Large intestine (tissue), 12 donors: ENCODE measurements at places on chromosomes 11 and 22. TPM values are rescaled to one million over a fixed set of nuclear protein-coding genes. Genes with fewer than 3 reads are reported as not detected.

GRCh38 chr11:12552692-12553091 lies 121.5 kb upstream of the TEAD1 start:
- DNase-seq = peak; percentile 19

DNA sequence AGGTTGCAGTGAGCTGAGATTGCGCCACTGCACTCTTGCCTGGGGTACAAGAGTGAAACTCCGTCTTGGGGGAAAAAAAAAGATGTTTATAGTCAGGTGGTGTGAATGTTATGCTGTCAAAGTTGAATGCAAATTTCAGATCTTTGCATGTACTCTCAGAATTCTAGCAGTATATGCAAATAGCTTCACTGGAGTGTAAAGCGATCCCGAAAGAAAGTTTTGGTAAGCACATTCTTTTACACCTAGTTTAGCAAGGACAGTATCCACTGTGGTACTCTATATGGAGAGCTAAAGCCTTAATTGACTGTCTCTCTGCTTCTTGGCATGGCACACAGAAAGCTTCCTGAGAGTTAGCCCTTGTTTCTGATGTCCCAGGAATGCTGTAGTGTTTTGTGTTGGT lies 4.0 kb downstream of the JAM3 start:
- DNase-seq = no peak

- DNase-seq = peak; percentile 68
Observed at GRCh38 chr22:24827296-24827695, 21.3 kb downstream of the SGSM1 start.

DNA sequence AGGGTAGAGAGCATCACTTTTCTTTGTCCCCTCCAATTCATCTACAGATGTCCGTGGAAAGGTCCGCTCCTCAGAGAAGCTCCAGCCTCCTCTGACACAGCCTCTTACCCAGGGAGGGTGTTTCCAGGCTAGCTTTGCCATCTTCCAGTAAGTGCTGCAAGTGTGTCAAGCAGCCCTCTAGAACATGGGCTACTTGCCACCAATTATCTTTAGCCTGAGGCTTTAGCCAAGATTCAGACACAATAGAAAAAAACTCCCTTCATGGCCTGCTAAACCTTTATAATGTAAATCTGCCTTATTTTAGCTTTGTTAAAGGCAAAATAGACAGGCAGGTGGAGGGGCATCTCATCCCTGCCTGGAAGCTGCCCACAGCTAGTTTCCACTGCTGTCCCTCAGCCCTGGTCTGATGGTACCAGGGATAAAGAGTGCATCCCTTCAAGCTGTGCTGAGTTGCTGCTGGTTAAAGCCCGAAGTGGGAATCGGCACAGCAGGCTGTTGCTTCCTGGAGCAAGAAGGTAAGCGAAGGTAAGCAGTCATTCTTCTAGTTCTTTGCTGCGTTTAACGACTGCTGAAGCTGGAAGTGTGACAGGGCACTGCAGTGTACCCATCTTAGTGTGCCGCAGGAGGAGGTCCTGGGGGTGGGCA lies 190.1 kb upstream of the E2F8 start:
- DNase-seq = no peak

GRCh38 chr22:41491374-41492100 lies 22.6 kb downstream of the ACO2 start:
- no peak for DNase-seq

DNA sequence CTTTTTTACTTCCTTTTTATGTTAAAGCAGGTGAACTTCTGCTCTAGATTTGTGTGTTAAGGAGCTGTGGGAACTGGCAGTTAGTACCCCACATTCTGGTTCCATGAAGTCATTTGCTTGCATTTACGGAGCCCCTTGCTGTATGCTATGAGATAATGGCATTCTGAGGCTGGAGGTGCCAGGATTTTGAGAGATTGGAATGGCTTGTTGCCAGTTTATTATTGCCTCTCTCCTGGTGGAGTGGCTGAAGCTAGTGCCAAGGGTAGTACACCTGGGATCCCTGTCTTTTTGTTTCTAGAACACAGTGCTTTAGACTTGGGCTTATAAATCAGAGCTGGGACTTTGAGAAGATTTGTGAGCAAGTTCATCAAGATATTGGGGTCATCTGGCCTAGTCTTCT lies 73.8 kb downstream of the STIM1 start:
- no peak for DNase-seq

- DNase-seq = no peak
Observed at GRCh38 chr11:125084057-125084416, 20.9 kb downstream of the SLC37A2 start.

GRCh38 chr11:117529816-117530215 lies 202.2 kb downstream of the CEP164 start:
- no peak for DNase-seq

- DNase-seq = no peak
Observed at GRCh38 chr11:130647371-130647770, 198.9 kb downstream of the ADAMTS15 start.

- no peak for DNase-seq
Observed at GRCh38 chr11:1651411-1651980, 21.9 kb downstream of the KRTAP5-5 start.

DNA sequence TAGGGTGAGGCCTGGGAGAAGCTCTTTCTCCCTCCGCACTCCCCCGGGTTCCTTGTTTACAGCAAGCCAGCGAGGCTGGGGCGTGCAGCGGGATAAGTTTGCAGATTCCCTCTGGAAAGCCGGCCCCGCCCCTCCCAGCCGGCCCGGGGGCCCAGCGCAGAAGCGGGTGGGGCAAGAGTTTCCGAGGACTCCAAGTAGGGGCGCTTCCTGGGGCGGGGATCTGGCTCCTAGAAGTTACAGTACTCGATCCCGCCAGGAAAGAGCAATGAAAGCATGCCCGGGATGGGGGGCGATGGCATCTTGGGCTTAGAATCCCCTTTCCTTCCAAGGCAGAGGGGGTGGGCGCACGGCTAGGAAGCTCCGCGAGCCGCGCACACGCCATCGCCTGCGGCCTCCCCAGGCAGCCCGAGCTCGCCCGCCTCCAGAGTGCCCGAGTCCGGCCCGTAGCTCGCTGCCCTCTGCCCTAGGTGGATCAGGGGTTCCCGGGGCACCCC lies 385 bp downstream of the TST start:
- peak; percentile 88 for DNase-seq

GRCh38 chr11:35531246-35531645 lies 5.8 kb upstream of the PAMR1 start:
- no peak for DNase-seq

DNA sequence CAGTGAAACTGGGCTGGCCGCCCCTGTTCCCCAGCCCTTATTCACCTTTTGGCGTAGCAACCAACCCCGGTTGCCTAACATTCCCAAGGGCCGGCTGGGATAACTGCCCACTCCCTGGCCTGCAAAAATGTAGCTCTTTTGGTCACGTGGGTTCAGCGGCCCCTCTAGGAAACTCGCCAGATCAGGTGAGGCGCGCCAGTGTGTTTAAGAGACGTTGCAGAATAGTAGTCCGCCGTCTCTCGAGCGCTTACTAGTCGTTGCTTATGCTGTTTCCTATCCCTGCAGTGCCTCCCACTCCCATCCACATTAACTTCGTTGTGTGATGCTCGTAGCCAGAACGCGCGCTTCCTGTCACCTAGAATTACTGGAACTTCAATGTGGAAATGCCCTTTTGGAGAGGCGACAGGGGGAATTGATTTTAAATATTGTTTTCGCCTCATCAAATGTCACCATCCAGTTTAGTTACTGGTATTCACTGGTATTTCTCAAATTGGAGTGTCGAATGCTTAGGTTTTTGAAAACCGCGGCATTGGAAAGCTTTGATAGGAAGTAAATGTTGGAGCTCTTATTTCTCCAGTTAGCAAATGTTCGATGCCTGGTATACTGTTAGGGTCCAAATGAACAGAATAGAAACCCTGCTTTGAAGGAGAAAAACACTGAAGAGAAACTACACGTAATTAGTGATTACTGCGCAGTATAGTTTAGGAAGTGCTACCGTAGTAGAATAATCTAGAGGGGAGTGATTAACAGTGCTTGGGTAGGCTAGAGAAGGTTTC lies 823 bp downstream of the CEP57 start:
- peak; percentile 63 for DNase-seq

- DNase-seq = no peak
Observed at GRCh38 chr11:107661656-107662055, 50.2 kb downstream of the SLN start.

DNA sequence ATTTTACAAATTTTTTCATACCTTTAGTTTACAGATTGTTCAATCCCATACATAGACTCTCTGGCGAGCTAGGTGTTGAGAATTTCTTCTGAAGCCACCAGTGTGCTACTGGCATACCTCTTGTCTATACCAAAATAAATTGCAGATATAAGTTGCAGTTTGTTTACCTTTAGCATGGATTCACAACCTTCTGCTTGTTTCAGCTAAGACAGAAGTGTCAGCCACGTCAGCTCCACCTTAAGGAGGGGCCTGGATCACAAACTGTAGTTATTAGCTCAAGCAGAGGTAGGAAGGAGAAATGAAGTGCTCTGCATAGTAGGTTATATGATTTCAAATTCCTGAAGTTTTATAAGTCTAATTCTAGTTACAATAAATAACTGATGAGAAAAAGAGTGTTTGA lies at the start of gene NXPE4:
Gene NXPE4 (minus strand): TSS at position 216 of the 400 bp plus-strand sequence. CDS start 1,027 bp downstream, outside the sequence.
- no peak for DNase-seq

DNA sequence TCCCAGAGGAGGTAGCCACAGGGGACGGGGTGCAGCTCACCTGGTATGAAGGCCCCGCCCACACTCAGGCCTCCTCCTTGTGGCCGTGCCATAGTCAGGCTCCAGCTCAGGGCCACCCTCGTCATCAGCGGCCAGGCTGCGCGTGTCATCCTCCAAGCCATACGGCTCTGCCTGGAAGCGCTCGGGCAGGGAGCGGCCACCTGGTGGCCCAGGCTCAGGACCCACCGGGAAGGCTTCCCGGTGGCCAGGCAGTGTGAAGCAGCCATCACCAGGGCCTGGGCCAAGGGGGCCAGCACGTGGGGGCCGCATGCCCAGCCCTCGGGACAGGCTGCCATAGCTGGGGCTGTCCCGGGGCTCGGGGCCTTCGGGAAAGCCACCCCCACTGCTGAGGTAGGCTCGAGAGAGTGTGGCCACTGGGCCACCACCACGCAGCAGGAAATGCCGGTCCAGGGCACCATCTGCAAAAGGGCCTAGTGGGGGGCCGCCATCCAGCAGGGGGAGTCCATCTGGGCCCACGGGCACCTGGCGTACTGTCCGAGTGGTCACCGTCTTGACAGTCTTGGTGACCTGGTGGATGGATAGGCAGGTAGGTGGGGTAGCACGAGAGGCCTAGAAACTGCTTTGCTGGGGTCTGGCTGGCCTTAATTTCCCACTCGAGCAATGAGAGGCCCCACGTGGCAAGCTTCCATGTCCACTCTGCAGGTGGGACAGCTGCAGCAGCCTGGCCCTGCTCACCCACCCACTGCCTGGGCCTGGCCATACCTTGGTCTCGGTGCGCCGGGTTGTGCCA lies 35.3 kb downstream of the ARVCF start:
- DNase-seq = no peak

DNA sequence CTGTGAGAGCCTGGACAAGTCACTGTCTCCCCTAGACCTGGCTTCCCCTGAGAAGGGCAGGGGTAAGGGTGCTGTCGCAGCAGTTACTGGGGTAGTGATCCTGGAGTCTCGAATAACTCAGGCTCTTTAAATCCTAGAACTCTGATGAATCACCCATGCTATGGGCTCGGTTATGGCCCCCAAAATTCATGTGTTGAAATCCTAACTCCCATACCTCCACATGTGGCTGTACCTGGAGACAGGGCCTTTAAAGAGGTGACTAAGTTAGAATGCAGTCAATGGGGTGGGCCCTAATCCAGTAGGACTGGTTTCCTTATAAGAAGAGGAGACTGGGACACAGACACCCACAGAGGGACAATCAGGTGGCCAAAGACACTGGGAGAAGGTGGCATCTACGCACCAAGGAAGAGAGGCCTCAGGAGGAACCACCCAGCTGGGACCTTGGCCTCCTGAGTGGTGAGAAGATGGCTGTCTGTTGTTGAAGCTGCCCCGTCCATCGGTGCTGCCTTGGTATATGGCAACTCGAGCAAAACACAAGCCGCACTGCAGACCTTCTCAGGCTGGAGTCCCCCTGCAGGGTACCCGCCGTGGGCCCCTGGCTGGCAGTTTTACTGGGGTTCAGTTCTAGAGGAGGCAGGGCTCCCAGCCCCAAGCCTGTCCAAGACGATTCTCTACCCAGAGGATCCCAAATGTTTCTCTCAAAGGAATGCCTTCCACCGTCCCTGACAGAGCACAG lies 48.8 kb upstream of the SHISAL1 start:
- DNase-seq = no peak

DNA sequence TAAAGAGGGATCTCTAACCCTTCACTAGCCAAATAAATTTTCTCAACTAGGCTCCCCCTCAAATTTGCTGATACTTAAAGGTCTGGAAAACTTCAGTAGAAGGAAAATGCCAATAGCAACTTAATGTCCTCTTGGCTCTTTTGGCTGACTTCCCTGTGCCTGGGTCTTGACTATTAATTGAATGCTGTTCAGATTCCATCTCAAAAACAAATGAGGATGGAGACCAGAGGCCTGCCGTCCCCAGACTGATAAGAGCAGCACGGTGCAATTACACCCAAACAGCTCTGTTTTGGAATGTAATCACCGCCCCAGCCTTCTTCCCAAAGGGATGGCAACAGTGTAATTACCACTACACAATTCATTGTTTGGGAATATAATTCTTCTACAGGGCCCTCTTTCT lies 89.3 kb upstream of the CHRM4 start:
- no peak for DNase-seq

DNA sequence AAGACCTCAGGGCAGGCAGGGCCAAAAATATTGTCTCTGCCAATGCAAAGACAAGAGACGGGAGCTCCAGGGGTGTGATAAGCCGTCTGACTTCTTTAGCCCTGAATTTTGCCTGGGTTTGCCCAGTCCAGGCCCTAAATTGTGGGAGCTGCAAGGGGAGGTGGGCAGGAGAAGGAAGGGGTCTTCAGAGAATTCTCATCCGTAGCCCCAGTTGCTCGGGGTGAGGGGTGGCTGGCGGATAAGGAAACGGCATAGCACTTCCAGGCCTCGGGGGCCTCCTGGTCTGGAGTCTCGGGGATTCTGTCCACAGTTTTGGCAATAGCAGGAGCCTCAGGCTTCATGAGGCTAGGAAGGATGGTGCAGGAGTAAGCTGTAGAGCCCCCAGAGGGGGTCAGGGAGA lies 7.4 kb downstream of the CD5 start:
- no peak for DNase-seq

- DNase-seq = no peak
Observed at GRCh38 chr22:23059284-23059948, 10.9 kb upstream of the GNAZ start.

Gene OR2D2
- not detected for polyA plus RNA-seq

Gene KBTBD3
- 7.3 TPM for polyA plus RNA-seq

Gene FAM111B
- 9.9 TPM for polyA plus RNA-seq

Gene EHF
- polyA plus RNA-seq = 14.7 TPM

Gene PKP3
- polyA plus RNA-seq = 71.6 TPM

Gene ACER3
- 9.4 TPM for polyA plus RNA-seq

Gene LRP5
- polyA plus RNA-seq = 109 TPM

Gene MYOD1
- polyA plus RNA-seq = 0.10 TPM

Gene RAPSN
- 0.64 TPM for polyA plus RNA-seq

Gene APOBEC3G
- polyA plus RNA-seq = 7.0 TPM

Gene TMEM151A
- polyA plus RNA-seq = 3.1 TPM
